ENCODE measurements at places on chromosomes 7 and 10. TPM values are rescaled to one million over a fixed set of nuclear protein-coding genes. Genes with fewer than 3 reads are reported as not detected.

HKDC1 gene
- total RNA-seq = 22.7 TPM

LIPN gene
- total RNA-seq = not detected

OPN4 gene
- not detected for total RNA-seq

SPDYE5 gene
- total RNA-seq = not detected

RNF133 gene
- total RNA-seq = 0.17 TPM

HYAL4 gene
- not detected for total RNA-seq

ITPRID1 gene
- not detected for total RNA-seq

WDR11 gene
- 72.4 TPM for total RNA-seq

TAS2R5 gene
- total RNA-seq = 0.10 TPM

PNLIPRP1 gene
- not detected for total RNA-seq

IFIT1B gene
- not detected for total RNA-seq

SKIDA1 gene
- total RNA-seq = 0.53 TPM

LGI1 gene
- total RNA-seq = not detected

ZNF239 gene
- 3.5 TPM for total RNA-seq

CYP3A4 gene
- total RNA-seq = not detected

LRIT1 gene
- not detected for total RNA-seq

AMPH gene
- 13.4 TPM for total RNA-seq

CNPY1 gene
- not detected for total RNA-seq

GHRHR gene
- total RNA-seq = not detected

FGFBP3 gene
- 0.38 TPM for total RNA-seq

TAS2R60 gene
- total RNA-seq = not detected

NPY gene
- total RNA-seq = not detected

WIPF3 gene
- total RNA-seq = not detected

CYP2C19 gene
- not detected for total RNA-seq

TBXAS1 gene
- total RNA-seq = 0.26 TPM

SPDYE1 gene
- not detected for total RNA-seq

C10orf120 gene
- total RNA-seq = not detected

RPA3 gene
- total RNA-seq = 89.1 TPM

OR2A5 gene
- total RNA-seq = not detected

ANKRD7 gene
- total RNA-seq = 3.2 TPM

VIPR2 gene
- not detected for total RNA-seq
